ENCODE measurements at places on chromosomes 4 and X.

DNA sequence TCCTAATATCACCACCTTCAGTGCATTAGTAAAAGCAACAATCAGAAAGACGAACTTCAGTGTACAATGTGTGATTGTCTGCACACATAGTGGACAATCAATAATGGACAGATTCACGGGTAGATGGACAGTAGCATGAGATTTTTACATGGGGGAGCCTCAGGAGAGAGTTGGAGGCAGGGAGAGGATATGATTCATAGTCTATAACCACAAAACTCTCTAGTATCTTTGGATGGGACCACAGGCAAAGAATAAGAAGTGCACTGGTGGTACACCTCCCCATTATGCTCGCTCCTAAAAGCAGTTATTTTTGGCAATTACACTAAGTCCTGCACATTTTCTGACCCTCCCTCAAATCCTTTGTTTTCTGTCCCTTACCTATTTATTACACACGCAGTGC is 624.4 kb upstream of the ACTRT1 start:
- DNase-seq: no peak

DNA sequence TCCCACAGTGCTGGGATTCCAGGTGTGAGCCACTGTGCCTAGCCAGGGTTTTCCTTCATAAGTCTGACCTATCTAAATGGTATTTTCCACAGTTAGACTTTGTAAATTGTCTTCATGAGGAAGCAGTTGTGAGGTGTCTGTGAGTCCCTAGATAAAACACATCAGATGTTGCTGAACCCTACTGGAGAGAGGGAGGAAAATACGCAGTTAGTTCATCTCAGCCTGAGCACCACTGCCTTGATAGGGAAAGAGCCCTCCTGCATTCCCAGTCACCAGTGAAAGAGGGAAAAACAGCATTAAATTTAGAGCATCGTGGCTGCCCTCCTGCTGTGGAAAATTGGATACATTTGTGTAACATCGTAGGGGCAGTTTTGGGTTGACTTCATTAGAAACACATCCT is 31.7 kb upstream of the CLDN34 start:
- no peak for DNase-seq

GRCh38 chr4:23333556-23333945 is 556.3 kb downstream of the PPARGC1A start:
- DNase-seq: no peak

GRCh38 chr4:150501983-150502382 is 80.0 kb upstream of the MAB21L2 start:
- no peak for DNase-seq

DNA sequence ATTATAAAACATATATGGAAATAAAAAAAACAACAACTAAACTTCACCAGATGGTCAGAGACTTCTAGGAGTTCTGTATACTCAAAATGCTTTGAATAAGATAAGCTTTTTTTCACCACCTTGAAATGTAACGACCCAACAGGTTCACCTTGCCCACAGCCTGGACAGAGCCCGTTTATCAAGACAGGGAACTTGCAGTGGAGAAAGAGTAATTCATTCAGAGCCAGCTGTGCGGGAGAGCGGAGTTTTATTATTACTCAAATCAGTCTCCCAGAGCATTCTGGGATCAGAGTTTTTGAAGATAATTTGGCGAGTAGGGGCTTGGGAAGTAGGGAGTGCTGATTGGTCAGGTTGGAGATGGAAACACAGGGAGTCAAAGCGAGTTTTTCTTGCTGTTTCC is 38.5 kb downstream of the AGA start:
- no peak for DNase-seq

- DNase-seq: no peak
Observed at GRCh38 chr4:93431371-93431770, 397.2 kb upstream of the ATOH1 start.

- no peak for DNase-seq
Observed at GRCh38 chrX:79117078-79117477, 27.4 kb upstream of the GPR174 start.

GRCh38 chr4:113574636-113575103 is 186.9 kb downstream of the CAMK2D start:
- DNase-seq: no peak
